ENCODE measurements at places on chromosomes 5 and 9. TPM values are rescaled to one million over a fixed set of nuclear protein-coding genes. Genes with fewer than 3 reads are reported as not detected.

The DOCK2 gene
- 11.5 TPM for total RNA-seq

The TEK gene
- total RNA-seq = 28.7 TPM

GRCh38 chr9:84146893-84147710 is 166.5 kb downstream of the RMI1 start:
- peak; percentile 58 for DNase-seq

DNA sequence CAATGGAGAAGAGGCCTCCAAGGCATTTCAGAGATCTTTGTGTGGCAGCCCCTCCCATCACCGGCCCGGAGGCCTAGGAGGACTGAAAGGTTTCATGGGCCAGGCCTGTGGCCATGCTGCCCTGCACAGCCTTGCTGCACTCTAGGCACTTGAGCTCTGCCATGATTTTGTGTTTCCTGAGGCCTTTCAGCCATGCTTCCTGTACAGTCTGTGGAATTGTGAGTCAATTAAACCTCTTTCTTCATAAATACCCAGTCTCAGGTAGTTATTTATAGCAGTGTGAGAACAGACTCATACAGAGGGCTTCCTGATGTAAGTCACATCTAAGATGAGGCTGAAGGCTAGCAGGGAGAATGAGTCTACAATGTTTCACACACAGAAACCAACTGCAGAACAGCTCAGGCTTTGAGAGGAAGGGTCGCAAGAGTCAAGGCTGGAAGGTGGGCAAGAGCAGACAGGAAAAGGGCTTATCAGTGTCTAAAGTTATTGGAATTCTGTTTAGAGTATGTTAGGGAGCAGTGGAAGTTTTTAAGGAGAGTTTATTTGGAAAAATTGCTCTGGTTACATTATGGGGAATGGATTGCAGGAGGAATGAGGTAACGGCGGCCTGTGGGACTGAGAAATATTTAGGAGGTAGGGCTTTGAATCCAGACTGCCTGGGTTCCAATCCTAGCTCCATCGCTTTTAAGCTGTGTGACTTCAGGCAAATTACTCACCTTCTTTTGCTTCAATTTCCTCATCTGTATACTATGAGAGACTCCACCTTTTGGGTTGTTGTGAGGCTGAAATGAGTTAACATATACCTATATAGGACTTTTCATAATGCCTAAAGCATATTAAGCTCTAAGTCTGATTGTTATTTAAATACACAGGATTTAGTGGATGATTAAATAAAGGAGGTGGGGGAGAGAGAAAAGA is 291.2 kb downstream of the CWC27 start:
- DNase-seq = no peak

GRCh38 chr5:4576161-4576748 is 563.9 kb upstream of the ADAMTS16 start:
- peak; percentile 14 for DNase-seq

DNA sequence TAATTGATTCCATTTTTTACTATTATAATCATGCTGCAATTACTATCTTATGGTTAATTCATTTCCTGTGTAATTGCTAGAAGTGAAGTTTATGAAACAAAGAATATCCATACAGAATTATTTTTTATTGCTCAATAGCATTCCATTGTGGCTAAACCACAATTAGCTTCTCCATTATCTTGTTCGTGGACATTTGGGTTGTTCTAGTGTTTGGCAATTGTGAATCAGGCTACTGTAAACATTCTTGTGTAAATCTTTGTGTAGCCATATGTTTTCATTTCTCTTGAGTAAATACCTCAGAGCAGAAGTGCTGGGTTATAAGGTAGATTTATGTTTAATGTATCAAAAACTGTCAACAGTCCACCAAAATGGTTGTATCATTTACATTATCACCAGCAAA is 341.1 kb downstream of the MAT2B start:
- DNase-seq = no peak
